ENCODE measurements at places on chromosomes 7 and 10. TPM values are rescaled to one million over a fixed set of nuclear protein-coding genes. Genes with fewer than 3 reads are reported as not detected.

PLOD3 gene
- total RNA-seq, result 58.6 TPM

UPP1 gene
- total RNA-seq, result 14.4 TPM

RBM20 gene
- 0.45 TPM for total RNA-seq

CRHR2 gene
- total RNA-seq, result not detected

TMEM140 gene
- 11.5 TPM for total RNA-seq

ANKRD7 gene
- 0.23 TPM for total RNA-seq

SEC61A2 gene
- total RNA-seq, result 2.8 TPM

ZNF467 gene
- 1.7 TPM for total RNA-seq

CNPY1 gene
- total RNA-seq, result not detected

PDE6C gene
- total RNA-seq, result not detected

GBX1 gene
- total RNA-seq, result not detected

HOXA11 gene
- total RNA-seq, result not detected

ACHE gene
- total RNA-seq, result not detected

GIMAP7 gene
- total RNA-seq, result 0.12 TPM

OPN1SW gene
- total RNA-seq, result not detected

LLCFC1 gene
- not detected for total RNA-seq

AASS gene
- 23.1 TPM for total RNA-seq

SDK1 gene
- under 0.01 TPM for total RNA-seq

CUZD1 gene
- 0.30 TPM for total RNA-seq

KIF5B gene
- total RNA-seq, result 53.8 TPM

TMEM184A gene
- total RNA-seq, result not detected

PNLIPRP2 gene
- total RNA-seq, result not detected
